Effector memory CD8-positive, alpha-beta T cell (primary cell): ENCODE measurements at places on chromosomes 2 and 18.

DNA sequence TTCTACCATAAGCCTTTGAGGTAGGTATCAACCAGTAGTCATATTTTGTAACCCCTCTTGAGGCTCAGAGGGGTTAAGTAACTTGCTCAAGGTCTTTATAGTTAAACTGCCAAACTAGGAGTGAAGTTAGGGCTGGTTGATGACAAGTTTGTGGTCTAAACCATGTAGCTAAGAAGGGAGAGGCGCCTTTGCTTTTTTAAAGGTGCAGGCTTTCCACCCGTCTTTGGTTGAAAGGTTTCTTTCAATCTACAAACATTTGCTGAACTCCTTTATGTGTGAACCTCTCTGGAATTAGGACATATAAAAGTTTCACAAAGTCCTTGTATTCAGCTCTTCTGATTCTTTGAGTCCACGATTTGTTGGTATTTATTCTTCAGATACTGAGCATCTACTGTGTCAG, 2.4 kb upstream of the MTA3 start:
- no peak for DNase-seq

DNA sequence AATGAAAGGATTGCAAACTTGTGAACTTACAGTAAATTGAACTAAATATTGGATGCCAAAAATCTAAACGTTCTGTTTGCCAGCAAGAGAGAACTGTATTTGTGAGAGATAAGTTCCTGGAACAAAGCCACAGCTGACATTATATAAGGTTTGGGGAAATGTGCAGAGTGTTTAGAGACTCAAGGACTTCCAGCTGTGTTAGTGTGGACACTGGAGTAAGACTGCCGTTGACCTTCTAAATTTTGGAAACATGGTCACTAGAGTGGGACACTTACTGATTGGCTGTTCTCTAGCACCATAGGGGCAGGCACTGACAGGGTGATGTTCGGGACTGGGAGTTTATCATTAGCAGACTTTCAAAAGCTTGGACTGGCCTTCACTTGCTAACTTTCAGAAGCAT, 40.5 kb downstream of the SCN9A start:
- no peak for DNase-seq

- DNase-seq, result no peak
Observed at GRCh38 chr2:241366678-241367077, 10.6 kb downstream of the FARP2 start.

DNA sequence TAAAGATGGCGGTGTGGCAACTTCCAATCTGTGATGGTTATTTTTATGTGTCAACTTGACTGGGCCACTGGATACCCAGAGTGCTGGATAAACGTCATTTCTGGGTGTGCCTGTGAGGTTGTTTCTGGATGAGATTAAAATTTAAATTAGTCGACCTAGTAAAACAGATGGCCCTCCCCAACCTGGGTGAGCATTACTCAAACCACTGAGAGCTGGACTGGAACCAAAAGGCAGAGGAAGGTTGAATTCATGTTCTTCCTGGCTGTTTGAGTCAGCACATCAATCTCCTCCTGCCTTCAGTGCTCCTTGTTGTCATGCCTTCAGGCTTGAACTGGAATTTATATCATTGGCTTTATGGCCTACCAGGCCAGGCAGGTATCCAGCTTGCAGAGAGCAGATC, 190.8 kb upstream of the RGPD4 start:
- DNase-seq, result no peak

DNA sequence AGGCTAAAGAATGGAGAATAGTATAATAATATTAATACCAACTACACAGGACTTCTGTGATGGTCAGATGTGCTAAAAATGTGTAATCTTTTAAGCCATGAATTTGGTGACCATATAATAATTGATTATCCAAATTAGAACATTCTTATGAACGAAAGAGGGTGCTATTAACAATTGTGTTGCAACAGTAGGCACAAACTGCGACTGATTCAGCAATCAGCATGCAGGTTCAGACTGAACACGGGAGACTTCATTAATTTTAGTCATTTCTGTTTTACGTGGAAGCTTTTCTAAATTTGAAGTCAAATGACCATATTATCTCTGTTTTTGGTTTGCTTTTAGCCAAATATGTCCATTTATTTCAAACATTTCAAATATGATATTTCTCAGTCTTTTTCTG, 54.6 kb upstream of the CHST9 start:
- DNase-seq, result no peak

GRCh38 chr2:156903335-156903734, 354.2 kb upstream of the GALNT5 start:
- no peak for DNase-seq

DNA sequence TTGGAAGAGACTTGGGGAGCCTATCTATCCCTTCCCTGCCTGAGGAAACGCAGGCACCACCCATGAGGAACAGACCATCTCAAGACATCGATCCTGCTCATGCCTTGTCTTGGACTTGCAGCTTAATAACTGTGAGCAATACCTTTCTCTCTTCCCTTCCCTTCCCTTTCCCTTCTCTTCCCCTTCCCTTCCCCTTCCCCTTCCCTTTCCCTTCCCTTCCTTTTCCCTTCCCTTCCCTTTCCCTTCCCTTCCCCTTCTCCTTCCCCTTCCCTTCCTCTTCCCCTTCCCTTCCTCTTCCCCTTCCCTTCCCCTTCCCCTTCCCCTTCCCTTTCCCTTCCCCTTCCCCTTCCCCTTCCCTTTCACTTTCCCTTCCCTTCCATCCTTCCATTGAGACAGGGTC, 650.7 kb upstream of the SOX11 start:
- no peak for DNase-seq

GRCh38 chr2:154698721-154699574, 453 bp downstream of the KCNJ3 start:
- DNase-seq, result no peak

DNA sequence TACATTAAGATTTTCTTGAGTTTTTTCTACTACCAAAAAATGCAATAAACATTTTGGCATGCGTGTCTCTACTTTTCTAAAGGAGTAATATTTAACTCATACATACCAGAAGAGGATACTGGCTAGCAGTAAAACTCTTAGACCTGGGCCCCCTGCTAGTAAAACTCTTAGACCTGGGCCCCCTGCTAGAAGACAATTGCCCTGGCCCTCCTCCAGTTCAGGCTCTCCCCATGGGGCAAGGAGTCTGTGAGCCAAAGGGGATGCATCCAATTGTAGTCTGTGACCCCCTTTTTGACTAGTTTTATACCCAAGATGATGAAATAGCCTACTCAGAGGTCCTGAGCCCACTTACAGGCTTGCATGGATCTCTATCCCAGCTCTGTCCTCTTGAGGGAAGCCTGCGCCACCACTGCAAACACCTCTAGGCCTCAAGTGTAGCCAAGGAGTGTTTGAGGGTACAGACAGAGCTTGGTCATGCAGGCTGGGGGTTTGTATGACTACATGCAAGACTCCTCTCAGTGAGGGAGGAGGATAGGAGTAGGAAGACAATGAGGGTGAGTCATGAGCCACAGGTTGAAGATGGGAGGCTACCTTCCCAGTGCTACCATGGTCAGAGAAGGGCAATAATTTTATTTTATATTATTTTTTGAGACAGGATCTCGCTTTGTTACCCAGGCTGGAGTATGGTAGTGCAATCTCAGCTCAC, 45.2 kb upstream of the PGAP1 start:
- DNase-seq, result no peak

DNA sequence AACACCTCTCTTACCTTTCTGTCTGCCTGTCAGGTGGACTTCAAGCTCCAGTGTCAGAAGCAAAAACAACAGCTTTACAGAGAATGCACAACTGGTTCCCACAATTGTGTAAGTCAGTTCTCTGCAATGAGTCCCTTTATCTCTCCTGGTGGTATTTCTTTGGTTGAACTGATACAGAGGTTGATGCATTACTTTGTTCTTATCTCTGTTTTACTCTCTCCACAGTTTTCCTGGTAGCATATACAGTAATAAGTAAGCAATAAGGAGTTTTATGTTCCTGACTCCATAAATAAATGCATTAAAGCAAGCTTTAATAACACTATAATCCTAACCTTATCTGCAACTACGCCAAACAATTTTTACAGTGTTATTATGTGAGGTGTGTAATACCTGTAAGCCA, 310.3 kb upstream of the GYPC start:
- no peak for DNase-seq

GRCh38 chr2:68946117-68946516, 6.6 kb downstream of the GKN2 start:
- DNase-seq, result no peak

GRCh38 chr2:220664272-220665107, 907.6 kb downstream of the EPHA4 start:
- DNase-seq, result no peak
